NCI-H82 (cell line): ENCODE measurements at places on chromosomes 1 and 21.

- DNase-seq: no peak
These were observed 26.5 kb downstream of the LRRN2 start for GRCh38 chr1:204659056-204659455.

DNA sequence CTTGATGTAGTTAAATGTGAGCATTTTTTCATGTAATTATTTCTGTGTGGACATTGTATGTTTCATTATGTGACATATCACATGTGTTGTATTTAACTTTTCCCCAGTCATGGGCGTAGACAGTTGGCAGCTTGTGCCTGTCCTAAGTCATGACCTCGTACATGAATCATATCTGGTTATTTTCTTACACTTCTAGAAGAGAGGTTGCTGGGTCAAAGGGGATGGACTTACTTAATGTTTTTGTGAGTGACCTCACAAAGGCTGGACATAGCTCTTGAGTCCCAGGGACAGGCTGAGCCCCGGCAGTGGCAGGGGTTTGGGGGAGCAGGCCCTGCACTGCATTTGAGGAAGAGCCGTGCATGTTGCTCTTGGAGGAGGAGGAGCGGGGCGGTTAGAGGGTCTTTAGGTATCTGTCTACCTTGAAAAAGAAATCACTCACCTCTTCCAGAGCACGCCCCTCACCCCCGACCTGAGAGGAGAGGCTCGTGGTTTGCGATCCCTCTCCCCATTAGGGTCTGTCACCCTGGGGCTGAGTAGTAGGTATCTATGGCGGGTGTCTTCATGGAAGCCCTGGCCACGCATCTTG lies 16.4 kb downstream of the IFNGR2 start:
- no peak for DNase-seq

GRCh38 chr1:79497193-79497773 lies 490.8 kb upstream of the ADGRL4 start:
- DNase-seq: peak; percentile 77

- no peak for DNase-seq
These were observed 50.7 kb downstream of the WNT9A start for GRCh38 chr1:227896710-227897655.

DNA sequence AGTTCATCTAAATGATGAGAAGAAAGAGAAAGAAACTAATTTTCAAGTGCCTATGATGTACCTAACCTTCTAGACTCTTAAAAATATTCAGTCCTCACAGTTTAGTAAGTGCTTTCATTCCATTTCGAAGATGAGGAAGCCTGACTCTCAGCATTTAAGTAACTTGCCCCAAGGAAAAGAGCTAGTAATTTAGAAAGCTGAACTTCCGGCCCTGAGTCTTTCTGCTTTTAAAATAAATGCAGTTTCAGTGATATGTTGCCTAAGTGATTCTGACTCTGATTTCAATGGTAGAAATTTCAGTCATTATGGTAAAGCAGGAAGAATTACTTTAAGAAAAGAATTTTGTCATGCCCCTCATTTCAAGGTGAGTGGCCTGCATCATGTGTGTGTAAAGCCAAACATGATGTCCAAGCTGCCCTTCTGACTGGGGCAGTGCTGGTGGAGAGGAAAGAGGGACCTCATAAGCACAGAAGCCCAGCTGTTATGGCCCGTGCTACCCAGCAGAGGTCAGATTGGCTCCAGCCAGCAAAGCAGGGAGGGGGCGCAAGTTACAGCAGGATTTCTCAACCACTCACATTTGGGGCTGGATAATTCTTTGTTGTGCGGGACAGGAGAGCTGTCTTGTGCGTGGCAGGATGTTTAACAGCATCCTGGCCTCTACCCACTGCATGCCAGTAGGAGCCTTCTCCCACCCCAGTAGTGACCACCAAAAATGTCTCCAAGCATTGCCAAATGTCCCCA lies 10.7 kb downstream of the ATP1A4 start:
- peak; percentile 47 for DNase-seq

GRCh38 chr1:77336729-77337128 lies 54.9 kb downstream of the AK5 start:
- no peak for DNase-seq

- DNase-seq: no peak
These were observed 2.7 kb downstream of the RPRD2 start for GRCh38 chr1:150366416-150367296.

- peak; percentile 99 for DNase-seq
These were observed 35.8 kb downstream of the ECE1 start for GRCh38 chr1:21254335-21254951.

GRCh38 chr1:87336623-87337067 lies 8.0 kb downstream of the LMO4 start:
- no peak for DNase-seq

DNA sequence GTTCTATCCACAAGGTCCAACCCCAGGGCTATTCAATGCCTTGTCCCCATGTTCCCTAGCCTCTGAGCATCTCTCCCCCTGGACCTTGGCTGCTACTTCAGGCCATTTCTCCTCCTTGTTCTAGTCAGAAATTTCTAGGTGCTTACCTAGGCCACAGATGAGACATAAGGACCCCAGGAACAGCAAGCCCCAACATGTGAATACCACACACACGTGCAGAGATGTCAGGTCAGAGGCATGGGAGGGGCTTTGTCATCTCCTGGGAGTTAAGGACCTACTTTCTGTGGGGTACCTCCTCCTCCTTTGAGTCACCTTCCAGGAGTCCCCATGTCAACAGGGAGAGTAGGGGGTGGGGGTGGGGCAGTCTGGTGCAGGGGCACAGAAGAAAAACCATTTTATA lies 7.1 kb upstream of the RGS16 start:
- DNase-seq: peak; percentile 65

GRCh38 chr1:42173155-42173933 lies 8.8 kb upstream of the GUCA2A start:
- DNase-seq: peak; percentile 82

DNA sequence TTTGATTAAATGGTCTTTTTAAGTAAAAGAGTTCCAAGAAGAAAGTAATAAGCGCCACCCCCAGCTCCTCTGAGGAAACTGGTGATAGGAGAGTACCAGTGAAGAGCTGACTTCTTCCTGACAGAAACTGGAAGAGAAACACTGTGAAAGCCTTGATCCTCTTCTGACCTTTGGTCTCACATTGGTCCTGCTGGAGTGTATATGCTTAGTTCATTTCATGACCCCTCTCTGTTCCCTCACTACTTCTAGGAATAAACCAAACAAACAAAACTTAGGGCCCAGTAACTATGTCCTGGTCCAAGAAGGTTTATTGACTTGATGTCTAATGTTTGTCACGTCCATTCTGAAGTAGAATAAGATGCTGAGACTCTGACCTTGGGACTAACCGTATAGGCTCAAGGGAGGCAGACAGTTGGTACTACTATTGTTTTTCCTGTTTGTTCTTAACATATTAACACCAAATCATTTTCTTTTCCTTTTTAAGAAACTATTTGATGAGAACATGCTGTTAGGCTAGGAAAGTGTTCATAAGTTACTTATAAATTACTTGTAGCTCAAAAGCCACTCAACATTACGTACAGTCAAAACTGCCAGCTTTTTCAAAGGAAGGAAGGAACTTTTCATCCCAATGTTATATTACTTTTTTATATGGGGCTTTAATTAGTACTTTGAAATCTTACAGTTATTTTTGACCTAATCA lies 57.9 kb downstream of the MIER1 start:
- DNase-seq: no peak

- peak; percentile 88 for DNase-seq
These were observed 428 bp downstream of the POGZ start for GRCh38 chr1:151458802-151459330.

GRCh38 chr21:44954281-44954771 lies 14.5 kb downstream of the SLX9 start:
- no peak for DNase-seq
